ENCODE measurements at places on chromosomes 6 and 20.

DNA sequence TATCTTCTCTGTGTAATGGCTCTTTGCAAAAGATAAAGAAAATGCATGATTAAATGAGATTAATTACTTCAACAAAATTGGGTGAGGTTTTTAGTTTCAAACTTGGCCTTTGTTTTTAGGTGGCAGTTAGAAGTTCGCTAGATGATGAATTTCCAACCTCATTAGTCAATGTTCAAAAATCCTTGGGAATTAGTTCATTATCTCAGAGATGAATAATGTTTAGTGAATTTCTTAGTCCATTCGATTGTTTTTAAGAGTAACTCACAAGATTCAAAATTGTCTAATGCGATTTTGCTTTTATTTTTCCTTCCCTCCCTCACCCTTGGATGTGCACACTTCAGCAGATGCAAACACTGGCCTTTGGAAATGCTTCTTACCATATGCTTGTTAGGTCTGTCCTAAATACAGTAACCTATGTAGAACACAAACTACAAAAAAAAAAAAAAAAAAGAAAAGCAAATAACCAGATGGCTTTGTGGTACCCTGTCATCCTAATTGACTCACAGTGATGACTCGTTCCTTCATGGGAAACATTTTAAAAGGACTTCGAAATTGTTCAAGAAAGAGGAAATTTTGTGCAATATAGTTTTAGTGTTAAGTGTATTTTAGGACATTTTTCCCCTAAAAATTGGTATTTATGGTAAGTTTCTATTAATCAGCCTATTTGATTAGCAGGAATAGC lies 66.7 kb downstream of the FAM229B start:
- no peak for DNase-seq

DNA sequence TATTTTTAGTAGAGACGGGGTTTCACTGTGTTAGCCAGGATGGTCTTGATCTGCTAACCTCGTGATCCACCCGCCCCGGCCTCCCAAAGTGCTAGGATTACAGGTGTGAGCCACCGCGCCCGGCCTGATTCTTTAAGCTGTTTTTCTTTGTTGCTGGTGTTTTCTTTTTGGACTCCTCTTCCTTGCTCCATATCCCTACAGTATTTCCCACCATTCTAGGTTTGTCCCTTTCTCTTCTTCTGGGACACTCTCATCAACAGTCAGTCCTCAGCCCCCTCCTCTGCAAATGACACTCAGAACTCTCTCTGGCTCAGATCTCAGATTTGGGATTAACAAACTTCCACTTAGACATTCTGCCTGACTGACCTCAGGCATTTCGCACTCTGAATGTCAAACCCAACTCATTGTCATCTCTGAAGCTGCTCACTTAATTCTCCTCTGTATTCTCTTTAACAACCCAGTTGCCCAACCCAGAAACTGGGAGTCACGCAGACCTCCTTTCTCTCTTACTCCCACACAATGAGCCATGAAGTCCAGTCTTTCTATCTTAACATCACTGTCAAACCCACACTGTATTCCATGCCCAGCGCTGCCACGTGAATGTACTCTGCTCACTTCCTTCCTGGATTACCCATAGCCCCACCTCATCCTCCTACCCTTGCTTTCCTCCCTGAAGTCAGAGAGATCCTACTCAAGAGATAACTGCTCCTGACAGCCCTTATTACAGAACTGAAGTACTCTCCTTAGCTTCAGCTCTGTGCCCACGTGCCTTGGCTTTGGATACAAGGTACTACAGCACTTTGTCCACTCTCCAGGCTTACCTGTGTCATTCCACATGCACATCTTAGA lies 2.6 kb downstream of the MPIG6B start:
- no peak for DNase-seq

DNA sequence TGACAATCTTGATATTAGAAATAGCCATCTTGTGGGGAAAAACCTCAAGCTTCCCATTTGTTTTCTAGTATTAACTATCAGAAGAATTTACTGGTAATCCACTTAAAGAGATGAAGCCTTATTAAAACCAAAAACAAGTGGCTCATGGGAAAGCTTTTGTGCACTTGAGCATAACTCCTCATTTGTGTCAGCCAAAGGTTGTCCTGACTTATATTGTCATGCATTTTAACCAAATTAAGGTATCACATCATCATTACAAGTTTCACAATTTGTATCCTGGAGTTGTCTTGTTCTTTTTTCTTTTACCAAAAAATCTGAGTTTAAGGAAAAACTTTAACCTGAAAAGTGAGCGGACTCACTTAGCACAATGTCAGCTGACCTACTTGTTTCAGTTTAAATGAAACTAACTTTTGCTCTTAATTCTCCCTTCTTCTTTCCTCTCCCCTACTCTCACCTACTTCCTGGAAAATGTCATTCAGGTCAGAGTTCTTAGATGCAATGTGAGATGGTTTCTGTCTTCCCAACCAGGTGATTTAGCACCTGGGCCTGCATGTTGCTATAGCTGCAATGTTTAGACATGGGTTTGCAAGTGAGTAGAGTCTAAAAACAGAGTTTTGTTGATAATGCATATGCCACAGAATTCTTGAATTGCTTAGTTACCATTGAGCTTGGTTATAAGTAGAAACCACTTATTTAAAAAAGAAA lies 82.8 kb downstream of the TNFAIP3 start:
- DNase-seq: peak; percentile 46

DNA sequence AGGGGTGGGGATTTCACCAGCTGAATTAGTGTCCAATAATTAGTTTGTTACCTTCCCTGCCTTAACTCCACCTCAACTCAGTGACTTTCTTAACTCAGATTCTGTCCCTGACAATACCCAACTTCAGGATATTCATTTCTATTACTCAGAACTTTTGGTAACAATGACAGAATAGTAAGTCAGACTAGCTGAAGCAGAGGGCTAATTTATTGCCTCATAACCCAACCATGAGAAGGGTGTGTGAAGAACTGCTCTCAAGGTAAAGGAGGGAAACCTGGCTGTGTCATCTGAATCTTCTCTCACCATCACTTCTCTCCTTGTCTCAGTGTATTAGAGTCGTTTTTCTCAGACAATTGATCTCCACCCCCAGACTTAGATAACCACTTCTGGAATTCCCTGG lies 1.2 kb upstream of the PI3 start:
- DNase-seq: no peak

DNA sequence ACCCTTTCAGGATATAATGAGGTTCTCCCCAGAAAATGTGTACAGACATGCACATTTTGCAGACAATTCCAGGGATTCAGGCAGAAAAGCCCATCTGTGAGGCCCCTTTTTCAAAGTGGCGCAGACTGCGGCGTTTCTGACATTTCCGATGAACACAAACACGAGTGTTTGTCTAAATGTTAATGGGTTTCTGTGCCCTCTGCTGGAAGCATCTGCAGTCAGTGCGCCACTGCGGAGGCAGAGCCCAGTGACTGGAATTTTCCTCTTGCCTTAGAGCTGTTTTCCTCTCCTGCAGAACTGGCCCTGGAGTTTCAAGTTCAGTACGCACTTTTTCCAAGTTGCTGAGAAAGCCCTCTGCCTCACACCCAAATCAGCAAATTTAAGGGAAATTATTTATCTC lies 15.3 kb downstream of the ANKRD60 start:
- no peak for DNase-seq

DNA sequence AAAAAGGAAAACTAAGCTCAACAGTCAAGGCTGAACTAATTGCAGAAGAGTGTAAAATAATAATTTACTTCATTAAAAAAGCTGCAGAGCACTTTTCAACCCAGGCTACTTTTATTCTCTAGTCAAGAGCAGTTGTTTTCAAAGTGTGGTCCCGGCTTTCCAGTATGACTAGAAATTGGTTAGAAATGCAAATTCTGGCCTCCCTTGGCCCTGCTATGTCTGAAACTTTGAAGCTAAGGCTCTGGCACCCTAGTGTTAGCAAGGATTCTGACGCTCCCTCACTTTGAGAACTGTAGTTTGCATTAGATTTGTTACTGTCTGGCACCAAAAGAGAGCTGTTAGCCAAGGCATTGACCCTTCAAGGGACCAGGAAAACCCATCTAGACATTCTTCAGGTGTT lies 9.5 kb upstream of the NXT1 start:
- DNase-seq: no peak

Measured in CD4-positive, alpha-beta T cell treated with Interleukin-12 subunit alpha and Interleukin-12 subunit beta, for 1 hour (primary cell).